ENCODE measurements at places on chromosomes 16 and 17.

DNA sequence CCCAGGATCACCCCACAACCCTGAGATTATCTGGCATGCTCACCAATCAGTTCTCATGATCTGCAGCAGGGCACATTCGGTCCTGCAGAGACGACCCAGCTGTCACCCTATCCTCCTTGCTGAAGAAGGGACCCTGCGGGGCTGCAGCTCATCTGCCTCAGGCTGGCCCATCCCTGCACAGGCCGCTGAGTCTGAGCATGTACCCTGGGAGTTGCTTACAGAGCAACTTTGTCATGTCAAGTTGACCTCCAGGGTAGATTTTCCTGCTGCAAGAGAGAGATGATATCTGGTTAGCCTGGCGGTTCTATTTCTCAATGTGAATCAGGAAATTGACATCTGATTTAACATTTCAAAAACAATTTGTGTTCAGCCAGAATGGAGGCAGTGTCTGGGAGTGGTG lies 36.0 kb upstream of the ADCY9 start:
- no peak for DNase-seq

- DNase-seq, result no peak
Observed at GRCh38 chr17:5759501-5759925, 175.2 kb upstream of the NLRP1 start.

GRCh38 chr16:49443576-49443975 lies 70.0 kb downstream of the C16orf78 start:
- no peak for DNase-seq

- no peak for DNase-seq
Observed at GRCh38 chr17:19904924-19905323, 37.2 kb upstream of the ULK2 start.

DNA sequence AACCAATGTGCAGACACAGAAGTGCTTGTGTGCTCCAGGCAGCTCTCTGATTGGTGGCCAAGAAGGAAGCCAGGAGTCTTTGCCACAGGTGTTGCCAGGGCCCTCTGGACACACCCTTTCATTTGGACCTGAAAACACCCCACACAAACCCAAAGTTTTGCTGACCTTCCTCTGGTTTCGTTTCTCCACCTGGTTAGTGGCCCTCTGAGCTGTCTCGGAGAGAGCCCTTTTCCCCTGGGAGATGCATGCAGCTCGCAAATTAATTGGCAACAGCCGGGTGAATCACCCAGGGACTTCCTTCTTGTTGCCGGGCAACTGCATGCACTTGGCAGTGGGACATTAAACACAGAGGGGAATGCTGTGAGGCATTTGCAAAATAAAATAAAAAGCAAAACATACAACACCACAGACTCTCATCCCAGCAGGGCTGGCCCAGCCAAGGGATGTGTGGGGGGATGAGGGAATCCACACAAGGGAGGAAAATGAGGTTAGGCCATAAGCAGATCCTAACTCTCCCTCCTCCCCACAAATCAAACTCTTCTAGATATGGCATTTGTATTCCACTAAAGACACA lies 286.6 kb downstream of the SOX9 start:
- DNase-seq, result no peak

Data from stimulated activated CD4-positive, alpha-beta T cell treated with anti-CD3 and anti-CD28 coated beads, Interleukin-2, amount 100 ng/mL, for 24 hours (primary cell).